Lower leg skin (tissue), 4 donors: ENCODE measurements at places on chromosomes 16 and 17.

DNA sequence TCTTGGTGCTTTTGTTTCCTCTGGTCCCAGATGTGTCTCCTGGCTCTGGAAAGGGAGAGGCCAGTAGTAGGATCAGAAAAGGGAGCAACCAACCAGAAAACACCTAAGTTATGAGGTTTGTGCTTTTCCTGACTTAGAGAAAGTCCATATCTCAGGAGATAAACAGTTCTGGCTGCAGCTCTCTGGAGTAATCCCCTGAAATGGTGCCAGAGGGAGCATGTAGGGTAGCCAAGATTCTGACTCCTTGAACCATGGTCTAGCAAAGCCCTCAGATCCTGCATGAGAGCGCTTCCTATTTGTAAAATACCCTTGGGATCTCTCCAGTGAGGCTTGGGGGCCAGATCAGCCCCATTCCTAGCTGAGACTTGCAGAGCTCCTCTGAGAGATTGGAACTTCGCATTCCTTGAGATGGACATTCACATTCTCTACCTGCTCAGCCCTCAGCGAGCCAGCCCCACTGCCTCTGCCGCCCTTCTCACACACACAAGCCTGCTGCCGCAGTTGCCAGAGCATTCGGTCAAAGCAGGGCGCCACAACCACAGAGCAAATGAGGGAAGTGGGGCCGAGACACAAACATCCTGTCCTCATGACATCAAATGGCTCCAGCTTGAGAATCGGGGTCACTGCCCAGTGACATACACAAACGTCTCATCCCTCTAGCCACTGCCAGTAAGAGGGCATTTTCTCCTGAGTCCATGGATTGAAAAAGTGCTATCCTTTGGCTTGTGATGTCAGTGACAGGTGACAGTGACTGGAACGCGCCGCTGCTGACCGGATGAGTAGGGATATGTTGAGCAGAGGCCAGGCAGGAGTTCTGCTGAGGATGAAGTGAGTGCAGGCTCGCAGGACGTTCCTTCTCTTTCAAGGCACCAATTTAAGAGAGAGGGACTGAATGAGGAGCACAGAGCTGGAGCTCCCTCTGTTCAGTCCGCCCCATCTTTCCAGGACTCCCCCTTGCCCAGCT is 5.0 kb downstream of the ABHD15 start:
- peak; percentile 21 for DNase-seq

- DNase-seq, result no peak
Observed at GRCh38 chr17:55996826-55997225, 156.4 kb upstream of the ANKFN1 start.

DNA sequence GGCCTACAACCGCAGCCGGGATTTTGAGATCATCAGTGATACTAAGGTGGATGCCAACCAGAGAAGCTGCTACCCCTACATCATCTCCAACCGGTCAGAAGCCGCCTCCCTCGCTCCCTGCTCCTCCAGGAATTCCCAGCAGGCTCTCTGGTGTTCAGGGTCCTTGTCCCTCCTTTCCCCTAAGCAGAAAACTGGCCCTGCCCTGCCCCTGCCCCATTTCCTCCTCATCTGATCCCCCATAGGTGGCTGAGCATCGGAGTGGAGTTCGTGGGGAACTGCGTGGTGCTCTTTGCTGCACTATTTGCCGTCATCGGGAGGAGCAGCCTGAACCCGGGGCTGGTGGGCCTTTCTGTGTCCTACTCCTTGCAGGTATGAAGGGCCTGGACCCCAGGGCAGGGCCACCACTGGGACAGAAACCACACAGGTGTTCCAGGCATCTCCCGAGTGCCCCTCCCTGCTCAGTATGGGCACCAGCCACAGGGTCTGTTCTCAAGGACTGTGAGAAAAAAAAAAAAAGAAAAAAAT is 29.8 kb downstream of the ANKRD40 start:
- DNase-seq, result no peak

DNA sequence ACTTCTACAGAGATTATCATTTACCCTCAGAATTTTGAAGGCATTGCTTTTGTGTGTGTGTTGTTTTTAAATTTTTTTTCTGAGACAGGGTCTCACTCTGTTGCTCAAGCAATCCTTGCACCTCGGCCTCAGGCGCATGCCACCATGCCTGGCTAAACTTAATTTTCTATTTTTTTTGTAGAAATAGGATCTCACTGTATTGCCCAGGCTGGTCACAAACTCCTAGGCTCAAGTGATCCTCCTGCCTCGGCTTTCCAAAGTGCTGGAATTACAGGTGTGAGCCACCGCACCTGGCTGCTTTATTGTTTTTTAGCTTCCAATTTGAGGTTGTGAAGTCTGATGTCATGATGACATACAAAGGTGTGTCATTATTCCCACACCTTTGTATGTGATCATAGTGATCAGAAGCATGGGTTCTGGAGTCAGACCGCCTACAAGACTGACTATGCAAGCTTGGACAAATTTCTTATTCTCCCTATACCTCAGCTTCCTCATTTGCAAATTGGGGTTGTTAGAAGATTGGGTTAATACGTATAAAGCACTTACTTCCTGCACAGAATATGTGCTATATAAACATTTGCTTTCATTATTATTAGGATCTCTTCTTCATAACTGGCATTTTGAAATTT is 5.8 kb downstream of the SEPHS2 start:
- DNase-seq, result no peak

DNA sequence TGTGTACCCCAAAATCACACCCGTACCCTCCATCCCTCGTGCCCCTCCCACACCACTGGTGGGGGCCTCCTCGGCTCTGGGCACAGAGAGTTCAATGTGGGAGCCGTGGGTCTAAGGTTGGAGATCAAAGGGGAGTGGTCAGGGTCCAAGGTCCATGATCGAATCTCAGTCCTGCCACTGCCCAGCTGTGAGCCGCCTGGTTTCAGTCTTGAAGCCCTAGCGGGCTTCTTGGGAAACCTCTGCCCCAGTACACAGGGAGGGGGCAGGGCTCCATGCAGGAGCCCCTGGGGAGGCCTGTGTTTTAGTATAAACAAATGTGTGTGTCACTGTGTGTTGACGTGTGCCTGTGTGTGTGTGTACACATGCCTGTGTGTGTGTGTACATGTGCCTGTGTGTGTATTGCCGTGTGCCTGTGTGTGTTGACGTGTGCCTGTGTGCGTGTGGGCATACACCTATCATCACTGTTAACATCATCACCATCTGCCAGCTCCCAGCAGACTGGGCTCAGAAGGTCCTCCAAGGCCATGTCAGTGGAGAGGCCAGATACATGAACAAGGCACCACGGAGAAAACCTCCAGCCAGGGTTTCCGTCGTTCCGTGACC is 26.5 kb upstream of the ZNF469 start:
- DNase-seq, result no peak

- peak; percentile 88 for DNase-seq
Observed at GRCh38 chr17:35795007-35795870, at the start of gene MMP28. MMP28 (minus strand) TSS chr17:35795641; CDS start chr17:35795377, 264 bp downstream.

DNA sequence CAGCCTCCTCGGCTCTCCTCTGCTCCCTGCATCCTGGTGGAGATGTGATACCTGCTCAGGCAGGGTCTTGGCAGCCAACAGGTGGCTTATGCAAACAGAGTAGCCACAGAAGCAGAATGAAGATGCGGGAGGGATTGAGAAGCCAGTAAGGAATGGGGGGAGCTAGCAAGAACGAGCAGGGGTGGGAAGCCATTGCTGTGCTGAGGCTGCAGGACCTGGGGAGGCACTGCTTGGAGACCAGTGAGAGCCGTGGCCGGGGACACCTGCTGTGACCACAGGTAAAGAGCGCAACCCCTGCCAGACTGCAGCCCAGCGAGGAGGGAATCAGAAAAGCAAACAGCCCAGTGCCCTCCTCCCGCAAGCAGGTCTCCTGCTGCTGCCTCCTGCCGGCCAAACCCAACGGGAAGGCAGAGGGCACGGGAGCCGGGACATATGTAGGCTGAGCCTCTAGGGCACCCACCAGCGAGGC is 14.7 kb downstream of the AIPL1 start:
- DNase-seq, result no peak

DNA sequence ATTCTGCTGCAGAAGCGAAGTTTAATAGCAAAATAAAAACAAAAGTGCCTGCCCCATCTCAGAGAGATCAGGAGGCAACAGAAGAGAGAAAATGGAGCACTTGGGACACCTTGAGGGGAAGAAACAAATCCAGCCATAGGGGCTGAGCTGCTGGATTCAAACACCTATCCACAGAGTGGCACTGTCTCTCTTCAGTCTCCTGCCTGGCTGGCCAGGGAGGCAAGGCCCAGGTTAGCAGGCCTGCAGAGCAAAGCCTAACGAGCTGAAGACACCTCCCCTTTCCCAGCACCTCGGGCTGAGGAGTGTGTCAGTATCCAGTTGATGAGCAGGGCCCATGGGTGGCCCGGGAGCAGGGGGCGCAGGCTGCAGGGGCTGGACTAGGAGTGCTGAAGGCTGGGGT is 8.8 kb upstream of the KRT31 start:
- no peak for DNase-seq

DNA sequence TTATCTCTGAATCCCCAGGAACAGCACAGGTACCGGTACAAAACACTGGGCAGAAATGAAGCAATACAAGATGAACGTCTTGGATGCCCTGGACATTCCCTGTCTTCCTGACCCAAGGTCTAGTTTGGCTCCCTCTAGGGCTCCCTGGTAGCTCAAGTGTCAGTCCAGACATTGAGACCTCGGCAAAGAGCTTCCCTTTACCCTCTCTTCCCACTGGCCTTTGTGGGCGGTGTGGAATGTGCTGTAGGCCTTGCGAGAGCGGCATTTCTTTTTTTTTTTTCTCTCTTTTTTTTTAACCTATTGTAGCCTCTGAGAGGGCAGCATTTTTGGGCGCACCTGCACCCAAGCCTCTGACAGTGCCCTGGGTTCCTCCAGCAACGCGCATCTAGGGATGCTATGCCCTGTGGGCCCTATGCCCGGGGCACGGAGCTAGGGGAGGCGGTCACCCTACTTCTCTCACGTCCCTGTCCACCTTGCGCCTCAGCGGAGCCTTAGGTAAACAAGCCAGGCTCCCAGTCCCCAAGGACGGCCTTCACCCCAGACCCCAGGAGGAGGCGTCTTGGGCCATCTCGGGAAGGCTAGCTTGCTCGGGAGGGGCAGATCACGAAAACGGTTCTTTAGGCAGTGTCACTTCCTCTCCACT is 1.2 kb upstream of the NFATC3 start:
- no peak for DNase-seq

- peak; percentile 72 for DNase-seq
Observed at GRCh38 chr16:75566040-75566757, at the start of gene GABARAPL2. GABARAPL2 (plus strand) TSS chr16:75566379; CDS start chr16:75566487, 108 bp downstream.
